ENCODE measurements at places on chromosomes 7 and 10. TPM values are rescaled to one million over a fixed set of nuclear protein-coding genes. Genes with fewer than 3 reads are reported as not detected.

DNA sequence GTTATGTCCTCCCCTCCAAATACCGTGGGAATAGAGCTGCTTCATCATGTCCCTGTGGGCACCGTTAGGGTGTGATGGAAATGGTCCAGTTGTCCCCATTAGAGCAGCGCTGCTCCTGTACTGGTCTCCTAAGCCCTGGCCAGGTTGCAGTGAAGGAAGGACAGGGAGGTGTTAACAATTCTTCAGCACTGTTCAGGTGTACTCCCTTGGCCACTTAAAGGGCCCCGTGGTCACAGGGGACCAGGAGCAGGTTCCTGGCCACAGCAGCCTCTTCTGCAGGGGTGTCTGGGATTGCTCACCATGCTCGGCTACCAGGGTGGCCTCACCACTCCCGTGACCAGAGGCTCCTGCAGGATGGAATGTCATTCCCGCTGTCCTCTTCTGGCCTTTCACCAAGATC is 65.8 kb downstream of the MINDY4 start:
- DNase-seq: no peak

DNA sequence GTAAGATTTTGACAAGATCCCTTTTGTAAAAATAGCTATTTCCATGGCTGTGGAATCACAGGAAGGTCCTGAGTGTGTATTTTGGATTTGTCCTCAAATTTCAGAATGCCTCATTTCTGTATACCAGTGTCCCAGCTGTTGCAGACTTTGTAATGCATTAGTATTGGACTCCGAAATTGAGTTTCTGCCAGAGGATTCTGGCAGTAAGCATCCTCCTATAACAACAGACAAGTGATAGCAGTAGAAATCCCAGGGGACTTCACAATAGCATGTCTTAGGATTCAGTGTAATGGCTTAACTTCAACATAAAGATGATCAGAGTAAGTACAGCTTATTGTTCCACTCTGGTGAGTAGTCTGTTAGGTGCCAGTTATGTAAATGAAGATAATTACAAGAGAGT is 104.6 kb downstream of the FOXP2 start:
- no peak for DNase-seq

GRCh38 chr7:93232673-93233018 is 480 bp downstream of the VPS50 start:
- DNase-seq: no peak

GRCh38 chr10:25508112-25508815 is 333.5 kb downstream of the GPR158 start:
- DNase-seq: no peak

- peak; percentile 12 for DNase-seq
Observed at GRCh38 chr7:117248829-117249228, 74.0 kb downstream of the WNT2 start.

CAMK1D gene
- total RNA-seq: 0.26 TPM

ATP6V1F gene
- total RNA-seq: 212 TPM

Data from HFFc6 (cell line).